Immature natural killer cell (primary cell): ENCODE measurements at places on chromosomes 13 and 19.

DNA sequence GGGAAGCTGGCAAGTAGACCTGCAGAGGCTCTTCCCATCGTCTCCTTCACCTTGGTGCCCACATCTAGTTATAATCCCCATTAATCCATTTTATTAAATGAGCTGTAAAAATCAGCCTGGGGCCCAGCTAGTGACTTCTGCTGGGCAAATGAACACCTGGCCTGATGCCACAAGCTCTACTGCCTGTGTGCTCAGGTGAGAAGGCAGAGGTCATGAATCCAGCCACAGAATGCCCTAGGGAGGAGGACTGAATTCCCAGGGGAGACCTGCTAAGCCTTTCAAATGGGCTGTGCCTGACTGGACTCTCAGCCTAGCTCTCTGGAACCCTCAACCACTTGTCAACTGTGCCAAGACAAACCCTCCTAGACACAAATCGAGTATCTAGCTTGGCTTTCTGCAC is 74.0 kb downstream of the PDS5B start:
- DNase-seq, result no peak

DNA sequence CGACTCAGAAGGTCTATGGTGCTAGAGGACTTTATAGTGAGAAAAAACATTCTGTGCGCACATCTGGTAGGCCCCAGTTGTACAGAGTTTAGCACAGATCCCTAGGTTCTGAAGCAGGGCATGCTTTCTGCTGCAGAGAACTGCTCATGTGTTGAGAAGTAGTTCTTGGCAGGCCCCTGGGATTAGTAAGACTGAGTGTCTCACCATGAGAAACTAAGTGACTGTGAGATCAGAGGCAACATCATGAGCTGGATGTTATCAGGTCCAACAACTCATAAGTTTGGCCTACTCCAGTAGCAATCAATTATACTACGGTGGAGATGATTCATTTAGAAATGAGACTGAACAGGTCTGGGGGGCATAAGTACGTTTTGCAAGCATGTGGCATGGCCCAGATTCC is 507.4 kb upstream of the KLF12 start:
- DNase-seq, result no peak

DNA sequence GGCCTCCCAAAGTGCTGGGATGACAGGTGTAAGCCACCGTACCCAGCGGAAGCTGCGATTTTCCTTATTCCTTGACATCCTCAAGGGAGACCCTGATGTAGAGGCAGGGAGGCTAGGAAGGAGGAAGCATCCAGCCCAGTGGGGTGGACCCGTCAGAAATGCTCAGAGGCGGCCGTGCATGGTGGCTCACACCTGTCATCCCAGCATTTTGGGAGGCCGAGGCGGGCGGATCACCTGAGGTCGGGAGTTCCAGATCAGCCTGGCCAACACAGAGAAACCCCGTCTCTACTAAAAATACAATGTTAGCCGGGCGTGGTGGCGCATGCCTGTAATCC is 11.6 kb downstream of the GZMM start:
- no peak for DNase-seq

GRCh38 chr13:20175907-20176652 is 15.2 kb upstream of the GJA3 start:
- no peak for DNase-seq

DNA sequence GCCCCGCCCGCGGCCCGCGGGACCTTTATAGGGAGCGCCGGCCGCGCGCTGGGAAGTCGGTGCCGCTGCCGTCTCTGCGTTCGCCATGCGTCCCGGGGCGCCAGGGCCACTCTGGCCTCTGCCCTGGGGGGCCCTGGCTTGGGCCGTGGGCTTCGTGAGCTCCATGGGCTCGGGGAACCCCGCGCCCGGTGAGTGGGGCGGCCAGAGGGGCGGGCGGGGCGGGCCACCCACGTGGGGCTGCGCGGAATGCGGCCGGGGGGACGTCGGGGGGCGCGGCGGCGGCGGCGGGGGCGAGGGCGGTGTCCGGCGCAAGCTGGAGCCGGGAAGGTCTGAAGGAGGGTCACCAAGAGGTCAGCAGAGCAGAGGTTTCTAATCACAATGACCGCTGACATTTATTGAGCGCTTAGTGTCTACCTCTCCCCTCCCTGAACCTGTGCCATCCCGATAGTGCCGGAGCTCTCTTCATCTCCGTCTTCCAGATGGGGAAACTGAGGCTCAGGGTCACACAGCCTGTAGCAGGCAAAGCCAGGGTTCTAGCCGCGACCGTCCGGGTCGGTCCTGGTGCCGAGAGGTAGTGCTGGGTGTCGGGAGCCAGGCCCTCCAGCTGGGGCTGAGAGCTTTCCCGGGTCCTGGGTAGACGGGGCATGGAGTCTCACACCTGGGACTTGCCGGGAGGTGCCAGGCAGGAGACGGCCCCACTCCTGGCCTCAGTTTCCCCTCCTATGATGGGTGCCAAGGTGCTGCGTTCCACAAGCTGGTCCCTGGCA is at the start of gene FSTL3:
FSTL3 (plus strand) TSS at position 54 of the 767 bp plus-strand sequence; CDS start at position 86, 32 bp downstream.
- no peak for DNase-seq

DNA sequence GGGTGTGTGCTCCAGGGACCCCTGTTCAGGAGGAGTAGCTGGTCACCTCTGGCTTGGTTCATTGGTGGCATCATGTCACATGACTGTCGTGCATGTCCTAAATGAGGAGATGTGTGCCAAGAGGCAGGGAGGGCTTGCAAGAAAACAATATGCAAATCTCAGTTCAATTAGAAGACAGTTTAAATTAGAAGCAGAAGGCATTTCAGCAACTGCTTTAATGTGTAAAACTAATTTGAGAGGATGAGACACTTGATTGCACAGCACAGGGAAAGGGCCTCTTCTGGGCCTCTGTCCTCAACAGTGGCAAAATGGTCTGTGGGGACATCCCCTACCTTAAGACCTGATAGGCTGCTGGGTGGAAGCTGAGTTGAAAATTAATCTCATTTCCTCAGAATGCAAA is 54.6 kb downstream of the SPATA13 start:
- DNase-seq, result no peak

DNA sequence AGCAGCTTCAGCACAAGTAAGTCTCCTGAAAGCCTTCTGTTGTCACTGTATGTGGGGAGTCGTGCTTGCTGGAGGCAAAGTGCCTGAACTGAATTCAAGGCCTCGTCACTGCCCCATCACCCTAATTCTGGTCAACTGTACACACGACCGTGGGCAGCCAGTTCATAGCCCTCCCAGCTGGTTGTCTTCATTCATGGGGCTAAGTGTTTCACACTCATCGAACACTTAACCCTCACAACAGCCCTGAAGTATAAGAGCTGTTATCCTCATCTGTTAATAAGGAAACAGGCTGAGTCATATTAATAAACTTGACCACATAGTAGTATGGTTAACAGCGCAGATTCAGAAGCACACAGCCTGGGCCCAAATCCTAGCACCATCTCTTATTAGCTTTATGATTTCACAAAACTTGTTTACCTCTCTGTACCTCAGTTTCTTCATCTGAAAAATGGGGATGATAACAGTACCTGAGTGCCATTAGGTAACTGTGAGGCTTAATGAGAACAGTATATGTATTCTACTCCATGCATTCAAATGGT is 66.7 kb downstream of the CDADC1 start:
- no peak for DNase-seq

GRCh38 chr13:73696271-73696670 is 437.9 kb downstream of the KLF12 start:
- no peak for DNase-seq

- DNase-seq, result no peak
Measured at GRCh38 chr13:50428183-50428877, 413.1 kb downstream of the KCNRG start.

- no peak for DNase-seq
Measured at GRCh38 chr19:11534538-11534937, 4.1 kb upstream of the CNN1 start.
